Neural progenitor cell (in vitro differentiated cells): ENCODE measurements at places on chromosomes 4 and X.
A peak's percentile ranks its signal among the peaks of the same experiment; 100 is the strongest.

GRCh38 chr4:76897536-76898384, at the start of gene SOWAHB:
Gene SOWAHB (minus strand): TSS chr4:76898144. CDS start chr4:76897849, 295 bp downstream.
- peaks cover 96% of the 10 kb centered on the region for H3K27me3 ChIP-seq
- peak; percentile 66 for DNase-seq
- H3K27ac ChIP-seq, result no peak within 1 kb of the TSS
- H3K4me3 ChIP-seq, result peak within 1 kb of the TSS; percentile 56
- H3K36me3 ChIP-seq, result no peaks in the 10 kb centered on the region
- peaks cover 5% of the 10 kb centered on the region for H3K4me1 ChIP-seq

DNA sequence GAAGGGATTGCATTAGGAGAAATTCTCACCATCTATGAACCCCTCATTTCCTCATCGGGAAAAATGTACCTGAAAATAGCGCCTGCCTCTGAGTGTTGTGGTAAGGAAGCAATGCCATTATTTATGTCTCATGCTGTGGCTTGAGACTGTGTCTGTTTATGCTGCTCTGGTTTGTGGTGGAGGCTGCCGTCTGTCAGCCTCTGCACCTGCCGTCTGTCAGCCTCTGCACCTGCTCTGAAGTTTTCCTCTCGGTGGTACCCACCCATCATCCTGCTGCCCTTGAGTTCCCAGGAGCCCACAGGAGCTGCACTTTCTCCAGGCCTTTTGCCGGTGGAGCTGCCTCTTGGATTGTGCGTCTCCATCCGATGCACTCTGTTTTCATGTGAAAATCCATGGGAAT, 68.5 kb upstream of the PPP2R3B start:
- no peak for DNase-seq
- H3K4me3 ChIP-seq, result no peak overlapping the region
- no peaks in the 10 kb centered on the region for H3K4me1 ChIP-seq
- H3K36me3 ChIP-seq, result no peaks in the 10 kb centered on the region
- H3K27ac ChIP-seq, result no peak overlapping the region
- no peaks in the 10 kb centered on the region for H3K27me3 ChIP-seq

DNA sequence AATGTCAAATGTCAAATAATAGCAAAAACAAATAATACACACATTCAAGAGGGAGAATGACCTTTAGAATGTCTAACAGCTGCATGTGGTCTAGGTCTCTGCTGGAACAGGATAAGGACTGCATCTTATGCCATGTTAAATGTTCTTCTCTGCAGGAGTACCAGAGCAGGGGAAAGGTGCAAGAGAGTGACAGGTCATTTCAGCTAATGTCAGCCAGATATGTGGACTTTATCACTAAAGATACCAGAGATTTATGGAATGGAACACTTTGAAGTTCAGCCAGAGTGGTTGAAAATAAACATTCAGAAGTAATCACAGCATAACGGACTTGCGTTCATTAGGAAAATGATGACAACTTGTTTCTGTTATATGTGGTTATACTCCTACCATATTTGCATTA, 24.3 kb downstream of the GRID2 start:
- H3K4me1 ChIP-seq, result no peaks in the 10 kb centered on the region
- no peak overlapping the region for H3K27ac ChIP-seq
- DNase-seq, result no peak

DNA sequence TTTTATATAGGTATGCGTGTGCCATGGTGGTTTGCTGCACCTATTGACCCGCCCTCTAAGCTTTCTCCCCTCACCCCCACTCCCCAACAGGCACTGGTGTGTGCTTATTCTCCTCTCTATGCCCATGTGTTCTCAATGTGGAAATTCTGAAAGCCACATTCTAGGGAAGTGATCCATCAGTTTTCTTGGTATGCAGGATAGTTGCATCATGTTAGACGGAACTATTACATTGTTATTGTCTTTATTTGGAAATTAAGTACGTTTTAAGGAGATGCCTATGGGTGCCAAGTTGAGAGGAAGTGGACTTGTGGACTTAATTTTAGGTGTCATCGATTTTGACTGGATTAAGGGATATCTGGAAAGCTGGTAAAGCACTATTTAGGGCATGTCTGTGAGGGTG, 204.6 kb downstream of the RBM46 start:
- DNase-seq, result no peak
- no peak overlapping the region for H3K4me3 ChIP-seq

DNA sequence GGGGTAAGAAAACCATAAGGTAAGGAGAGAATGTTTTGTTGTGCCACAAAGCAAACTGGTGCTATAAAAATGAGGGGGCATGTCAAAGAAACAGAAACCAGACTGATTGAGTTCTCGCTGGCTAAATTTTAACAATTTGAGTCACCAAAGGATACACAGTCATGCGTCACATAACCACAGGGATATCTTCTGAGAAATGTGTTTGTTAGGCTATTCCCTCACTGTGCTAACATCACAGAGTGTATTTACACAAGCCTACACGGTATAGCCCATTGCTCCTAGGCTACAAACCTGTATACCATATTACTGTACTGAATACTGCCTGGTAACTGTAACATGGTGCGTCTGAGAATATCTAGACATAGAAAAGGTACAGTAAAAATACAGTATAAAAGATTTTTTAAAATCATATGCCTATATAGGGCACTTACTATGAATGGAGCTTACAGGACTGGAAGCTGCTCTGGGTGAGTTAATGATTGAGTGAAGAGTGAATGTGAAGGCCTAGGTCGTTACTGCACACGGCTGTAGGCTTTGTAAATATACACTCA, 50.1 kb downstream of the FBXW7 start:
- no peak overlapping the region for H3K4me3 ChIP-seq
- H3K27ac ChIP-seq, result no peak overlapping the region
- H3K27me3 ChIP-seq, result no peaks in the 10 kb centered on the region

GRCh38 chr4:122606364-122607043, 14.4 kb downstream of the IL21 start:
- H3K27me3 ChIP-seq, result no peaks in the 10 kb centered on the region
- no peak overlapping the region for H3K4me3 ChIP-seq
- H3K36me3 ChIP-seq, result no peaks in the 10 kb centered on the region
- no peaks in the 10 kb centered on the region for H3K4me1 ChIP-seq
- no peak overlapping the region for H3K27ac ChIP-seq

DNA sequence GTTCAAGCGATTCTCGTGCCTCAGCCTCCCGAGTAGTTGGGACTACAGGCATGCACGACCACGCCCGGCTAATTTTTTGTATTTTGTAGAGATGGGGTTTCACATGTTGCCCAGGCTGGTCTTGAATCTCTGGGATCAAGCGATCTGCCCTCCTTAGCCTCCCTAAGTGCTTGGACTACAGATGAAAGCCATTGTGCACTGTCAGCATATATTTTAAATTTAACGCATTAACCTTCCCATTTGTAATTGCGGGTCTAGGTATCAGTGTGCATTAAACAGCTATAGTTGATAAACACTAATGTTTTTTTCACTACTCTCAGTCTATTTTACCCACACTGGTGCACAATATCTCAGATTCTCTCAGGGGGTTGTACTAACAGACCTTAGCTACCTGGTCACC, 1930.8 kb downstream of the C4orf33 start:
- H3K27ac ChIP-seq, result no peak overlapping the region
- no peak overlapping the region for H3K4me3 ChIP-seq
- H3K27me3 ChIP-seq, result no peaks in the 10 kb centered on the region
- no peak for DNase-seq
- no peaks in the 10 kb centered on the region for H3K36me3 ChIP-seq

- H3K36me3 ChIP-seq, result no peaks in the 10 kb centered on the region
- H3K27me3 ChIP-seq, result peaks cover 9% of the 10 kb centered on the region
- no peak overlapping the region for H3K27ac ChIP-seq
- no peak for DNase-seq
- peaks cover 16% of the 10 kb centered on the region for H3K4me1 ChIP-seq
These were observed 151.8 kb downstream of the SPATA18 start for GRCh38 chr4:52202931-52203330.

DNA sequence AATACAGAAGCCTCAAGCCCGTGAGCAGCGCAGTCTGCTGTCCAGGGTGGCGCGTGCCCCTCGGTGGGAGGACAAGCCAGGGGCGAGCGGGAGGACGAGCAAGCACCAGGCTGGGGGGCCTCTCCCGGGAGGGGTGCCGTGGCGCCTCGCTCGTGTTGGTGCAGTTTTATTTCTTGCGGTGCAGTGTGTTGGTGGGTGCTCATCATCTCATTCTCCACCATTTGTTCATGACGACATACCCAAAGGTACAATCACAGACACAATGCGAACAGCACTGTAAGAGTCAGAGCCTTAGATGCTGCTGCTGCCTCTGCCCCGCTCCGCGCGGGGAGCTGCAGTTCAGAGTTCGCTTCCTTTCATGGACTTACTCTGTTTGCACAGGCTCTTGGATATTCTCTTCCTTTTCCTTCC, 30.3 kb downstream of the RGS12 start:
- no peak for DNase-seq
- H3K27me3 ChIP-seq, result no peaks in the 10 kb centered on the region
- H3K4me1 ChIP-seq, result peaks cover 30% of the 10 kb centered on the region
- H3K27ac ChIP-seq, result peak overlapping the region; percentile 96
- no peak overlapping the region for H3K4me3 ChIP-seq

DNA sequence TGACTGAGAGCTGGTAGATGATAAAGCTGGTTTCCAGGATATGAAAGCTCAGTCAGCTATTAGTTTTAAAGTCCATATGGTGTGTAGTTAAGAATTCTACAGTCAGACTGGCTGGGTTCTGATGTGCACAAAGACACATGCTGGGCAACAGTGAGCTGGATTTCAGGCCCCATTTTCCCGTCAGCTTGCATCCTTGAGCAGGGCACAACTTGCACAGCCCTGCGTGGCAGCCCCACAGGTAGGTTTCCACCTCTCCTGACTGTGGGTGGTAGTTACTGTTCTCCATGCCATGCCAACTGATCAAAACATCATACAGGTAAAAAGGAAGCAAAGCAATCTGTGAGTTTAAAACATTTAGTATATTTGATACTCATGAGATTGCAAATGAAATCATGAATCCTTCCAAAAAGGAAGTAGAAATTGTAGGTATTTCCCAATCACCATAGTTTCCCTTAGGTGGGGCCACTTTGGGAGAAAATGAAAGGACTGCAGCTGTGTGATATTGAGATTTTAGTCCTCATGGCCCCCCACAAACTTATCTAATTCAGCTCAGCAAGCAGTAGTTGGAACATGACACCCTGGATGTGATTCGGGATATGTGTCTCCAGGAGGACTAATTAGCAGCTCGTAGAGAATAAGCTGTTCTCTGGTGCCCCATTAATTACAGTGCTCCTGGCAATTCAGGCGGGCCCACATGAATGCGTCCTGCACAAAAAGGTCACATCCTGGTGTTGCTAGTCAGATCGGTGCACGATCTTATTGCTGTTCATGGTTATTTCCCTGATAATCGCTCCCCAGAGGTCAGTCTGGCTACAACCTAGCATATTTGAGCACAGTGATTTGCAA, 42.4 kb upstream of the NOCT start:
- no peaks in the 10 kb centered on the region for H3K27me3 ChIP-seq
- no peak overlapping the region for H3K27ac ChIP-seq
- peaks cover 35% of the 10 kb centered on the region for H3K4me1 ChIP-seq
- no peak overlapping the region for H3K4me3 ChIP-seq

- H3K4me3 ChIP-seq, result no peak overlapping the region
- no peak overlapping the region for H3K27ac ChIP-seq
- H3K36me3 ChIP-seq, result no peaks in the 10 kb centered on the region
- peaks cover 4% of the 10 kb centered on the region for H3K4me1 ChIP-seq
- H3K27me3 ChIP-seq, result no peaks in the 10 kb centered on the region
These were observed 230.8 kb downstream of the INPP4B start for GRCh38 chr4:142615324-142615665.

- H3K27ac ChIP-seq, result no peak overlapping the region
- H3K36me3 ChIP-seq, result no peaks in the 10 kb centered on the region
- peak overlapping the region; percentile 67 for H3K4me3 ChIP-seq
- no peaks in the 10 kb centered on the region for H3K27me3 ChIP-seq
- no peak for DNase-seq
These were observed 76.4 kb downstream of the MAGED4 start for GRCh38 chrX:52261125-52261462.

- no peaks in the 10 kb centered on the region for H3K4me1 ChIP-seq
- no peak for DNase-seq
- H3K36me3 ChIP-seq, result no peaks in the 10 kb centered on the region
- peak overlapping the region; percentile 44 for H3K4me3 ChIP-seq
These were observed 47.0 kb upstream of the NKAP start for GRCh38 chrX:119990556-119991004.

DNA sequence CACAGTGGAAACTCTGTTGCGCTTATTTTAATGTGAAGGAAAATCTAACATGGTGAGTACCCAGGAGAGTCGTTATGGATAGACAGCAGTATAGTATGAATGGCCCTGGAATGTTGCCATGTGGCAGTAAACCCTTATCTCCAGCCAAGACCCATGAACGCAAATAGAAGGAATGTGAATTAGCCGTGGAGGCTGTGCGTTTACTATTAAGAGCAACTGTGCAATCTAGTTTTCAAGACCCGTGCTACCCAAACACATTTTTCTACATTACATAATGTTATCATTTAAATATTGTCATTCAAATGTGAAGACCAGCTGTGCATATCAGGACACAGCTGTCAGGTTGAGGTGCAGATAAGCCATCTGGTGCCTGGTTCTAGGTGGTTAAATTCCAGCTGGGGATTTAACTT, 13.3 kb upstream of the AGA start:
- DNase-seq, result no peak
- no peaks in the 10 kb centered on the region for H3K4me1 ChIP-seq
- no peak overlapping the region for H3K4me3 ChIP-seq
- no peaks in the 10 kb centered on the region for H3K36me3 ChIP-seq

DNA sequence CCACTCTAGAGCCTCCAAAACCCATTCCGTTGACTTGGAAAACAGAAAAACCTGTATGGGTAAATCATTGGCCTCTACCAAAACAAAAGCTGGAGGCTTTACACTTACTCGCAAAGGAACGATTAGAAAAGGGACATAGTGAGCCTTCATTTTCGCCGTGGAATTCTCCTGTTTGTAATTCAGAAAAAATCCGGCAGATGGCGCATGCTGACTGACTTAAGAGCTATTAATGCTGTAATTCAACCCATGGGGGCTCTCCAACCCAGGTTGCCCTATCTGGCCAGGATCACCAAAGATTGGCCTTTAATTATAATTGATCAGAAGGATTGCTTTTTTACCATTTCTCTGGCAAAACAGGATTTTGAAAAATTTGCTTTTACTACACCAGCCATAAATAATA, 60.8 kb downstream of the ZNF732 start:
- DNase-seq, result peak; percentile 38
- no peaks in the 10 kb centered on the region for H3K4me1 ChIP-seq
- no peak overlapping the region for H3K4me3 ChIP-seq
- no peaks in the 10 kb centered on the region for H3K27me3 ChIP-seq
- H3K36me3 ChIP-seq, result no peaks in the 10 kb centered on the region
- no peak overlapping the region for H3K27ac ChIP-seq

DNA sequence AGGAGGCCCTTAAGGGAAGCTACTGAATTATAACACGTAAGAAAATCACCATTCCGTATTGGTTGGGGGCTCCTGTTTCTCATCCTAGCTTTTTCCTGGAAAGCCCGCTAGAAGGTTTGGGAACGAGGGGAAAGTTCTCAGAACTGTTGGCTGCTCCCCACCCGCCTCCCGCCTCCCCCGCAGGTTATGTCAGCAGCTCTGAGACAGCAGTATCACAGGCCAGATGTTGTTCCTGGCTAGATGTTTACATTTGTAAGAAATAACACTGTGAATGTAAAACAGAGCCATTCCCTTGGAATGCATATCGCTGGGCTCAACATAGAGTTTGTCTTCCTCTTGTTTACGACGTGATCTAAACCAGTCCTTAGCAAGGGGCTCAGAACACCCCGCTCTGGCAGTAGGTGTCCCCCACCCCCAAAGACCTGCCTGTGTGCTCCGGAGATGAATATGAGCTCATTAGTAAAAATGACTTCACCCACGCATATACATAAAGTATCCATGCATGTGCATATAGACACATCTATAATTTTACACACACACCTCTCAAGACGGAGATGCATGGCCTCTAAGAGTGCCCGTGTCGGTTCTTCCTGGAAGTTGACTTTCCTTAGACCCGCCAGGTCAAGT, 6.9 kb upstream of the MSANTD1 start:
- no peak for DNase-seq
- H3K36me3 ChIP-seq, result no peaks in the 10 kb centered on the region
- no peak overlapping the region for H3K4me3 ChIP-seq
